ENCODE measurements at places on chromosomes 3 and 15.

DNA sequence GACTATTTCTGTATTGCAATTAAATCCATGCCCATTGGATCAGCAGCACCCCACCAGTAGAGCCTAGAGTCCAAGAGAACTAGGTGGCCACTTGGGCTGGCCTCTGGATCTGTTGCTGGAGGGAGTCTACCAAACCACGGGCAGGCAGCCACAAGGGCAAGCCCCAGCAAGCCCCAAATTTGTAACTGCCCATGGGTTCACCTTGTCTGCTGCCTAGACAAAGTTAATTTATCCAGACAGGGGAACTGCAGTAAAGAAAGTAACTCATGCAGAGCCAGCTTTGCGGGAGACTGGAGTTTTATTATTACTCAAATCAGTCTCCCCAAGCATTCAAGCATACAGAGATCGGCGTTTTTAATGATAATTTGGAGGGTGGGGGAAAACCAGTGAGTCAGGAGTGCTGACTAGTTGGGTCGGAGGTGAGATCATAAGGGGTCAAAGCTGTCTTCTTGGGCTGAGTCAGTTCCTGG lies 74.0 kb upstream of the TERB2 start:
- no peak for DNase-seq

- DNase-seq = no peak
Measured at GRCh38 chr15:70523192-70523591, 240.2 kb downstream of the UACA start.

GRCh38 chr3:113185194-113185835 lies 26.0 kb upstream of the BOC start:
- DNase-seq = no peak

DNA sequence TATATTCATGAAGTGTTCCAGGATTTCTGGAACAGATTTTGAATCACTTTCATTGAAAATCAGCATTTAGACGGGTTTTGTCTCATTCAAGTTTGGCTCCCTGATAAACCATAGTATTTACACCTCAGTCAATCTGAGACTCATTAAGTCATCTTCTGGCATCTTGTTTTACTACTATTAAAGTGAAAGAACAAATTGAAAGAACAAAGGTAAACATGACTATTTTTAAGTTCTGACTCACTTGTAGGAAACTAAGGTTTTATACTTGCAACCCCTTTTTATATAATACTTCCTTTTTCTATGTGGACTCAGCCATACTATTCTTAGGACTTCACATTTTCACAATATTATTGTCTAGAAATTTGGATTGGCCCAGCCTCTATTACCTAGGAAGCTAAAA lies 854.4 kb downstream of the SQOR start:
- DNase-seq = no peak

DNA sequence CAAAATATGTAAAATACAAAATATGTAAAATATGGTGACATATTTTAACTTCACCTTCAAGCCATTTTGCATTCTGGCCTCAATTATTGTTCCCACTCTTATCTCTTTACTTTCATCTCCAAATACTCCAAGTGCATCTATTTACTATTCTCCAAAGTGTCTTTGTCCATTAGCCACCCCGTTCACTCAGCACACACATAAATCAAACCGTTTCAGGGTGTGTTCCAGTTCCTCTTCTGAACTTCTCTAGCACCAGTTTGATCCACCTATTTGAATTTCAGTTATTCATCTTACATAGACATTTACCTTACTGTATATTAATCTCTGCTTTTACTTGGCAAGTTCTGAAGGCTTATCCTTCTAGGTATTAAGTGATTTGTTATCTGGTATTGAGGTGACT lies 45.1 kb downstream of the SGO1 start:
- DNase-seq = no peak

DNA sequence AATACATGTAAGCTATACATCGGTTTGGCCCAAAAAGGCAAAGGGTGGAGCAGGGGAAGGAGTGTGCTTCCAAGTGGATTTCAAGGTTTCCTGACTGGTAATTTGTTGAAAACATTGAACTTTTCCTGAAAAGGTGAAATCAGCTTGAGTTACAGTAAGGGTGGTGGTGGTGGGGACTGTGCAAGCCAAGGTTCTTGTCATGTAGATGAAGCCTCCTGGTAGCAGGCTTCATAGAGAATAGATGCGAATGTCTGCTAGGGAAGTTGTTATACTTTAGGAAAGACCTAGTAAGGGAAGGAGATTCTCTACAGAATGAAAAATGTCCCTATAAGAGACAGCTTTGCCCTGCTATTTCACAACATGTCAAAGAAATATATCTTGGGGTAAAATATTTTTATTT lies 528.2 kb upstream of the CBLB start:
- DNase-seq = no peak

GRCh38 chr3:47266709-47267489 lies 15.7 kb downstream of the KIF9 start:
- DNase-seq = peak; percentile 41

DNA sequence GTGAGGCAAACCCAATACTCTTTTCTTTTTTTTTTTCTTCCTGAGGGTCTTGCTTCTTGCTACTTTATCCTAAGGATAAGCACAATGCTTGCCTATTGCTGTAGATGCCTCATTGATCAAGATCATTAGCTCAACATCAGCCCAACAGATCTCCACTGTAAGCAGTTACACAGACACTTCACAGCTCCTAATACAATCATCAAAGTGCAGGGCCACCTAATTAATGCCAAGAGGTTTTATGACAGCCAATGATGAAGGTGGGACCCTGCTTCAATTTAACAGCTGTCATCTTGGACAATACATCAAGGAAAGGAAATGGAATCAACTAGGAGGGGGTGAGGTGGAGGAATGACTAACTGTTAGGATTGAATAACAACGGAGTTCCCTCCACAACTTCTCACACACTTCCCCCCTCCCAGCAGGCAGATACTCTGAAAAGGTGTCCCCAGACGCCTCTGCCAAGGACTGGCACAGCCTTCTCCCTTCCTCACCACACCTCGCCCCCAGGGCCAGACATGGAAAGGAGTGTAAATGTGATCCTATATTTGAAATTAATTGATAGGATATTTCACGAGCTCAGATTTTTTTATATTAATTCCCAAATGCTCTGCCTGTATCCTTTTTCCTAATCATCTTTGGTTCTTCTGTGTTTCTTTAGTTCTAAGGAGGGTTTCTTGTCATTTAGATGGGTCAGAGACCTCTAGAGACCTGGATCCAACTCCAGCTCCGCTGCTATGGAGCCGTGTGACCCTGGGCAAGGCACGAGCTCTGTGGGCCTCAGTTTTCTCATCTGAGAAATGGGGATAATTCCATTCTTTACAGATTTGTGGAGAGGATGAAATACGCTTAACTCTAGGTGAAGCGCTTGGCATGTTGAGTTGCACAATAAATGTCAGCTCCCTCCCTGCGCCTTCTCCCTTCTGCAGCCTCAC lies 1.2 kb downstream of the DCLK3 start:
- no peak for DNase-seq

DNA sequence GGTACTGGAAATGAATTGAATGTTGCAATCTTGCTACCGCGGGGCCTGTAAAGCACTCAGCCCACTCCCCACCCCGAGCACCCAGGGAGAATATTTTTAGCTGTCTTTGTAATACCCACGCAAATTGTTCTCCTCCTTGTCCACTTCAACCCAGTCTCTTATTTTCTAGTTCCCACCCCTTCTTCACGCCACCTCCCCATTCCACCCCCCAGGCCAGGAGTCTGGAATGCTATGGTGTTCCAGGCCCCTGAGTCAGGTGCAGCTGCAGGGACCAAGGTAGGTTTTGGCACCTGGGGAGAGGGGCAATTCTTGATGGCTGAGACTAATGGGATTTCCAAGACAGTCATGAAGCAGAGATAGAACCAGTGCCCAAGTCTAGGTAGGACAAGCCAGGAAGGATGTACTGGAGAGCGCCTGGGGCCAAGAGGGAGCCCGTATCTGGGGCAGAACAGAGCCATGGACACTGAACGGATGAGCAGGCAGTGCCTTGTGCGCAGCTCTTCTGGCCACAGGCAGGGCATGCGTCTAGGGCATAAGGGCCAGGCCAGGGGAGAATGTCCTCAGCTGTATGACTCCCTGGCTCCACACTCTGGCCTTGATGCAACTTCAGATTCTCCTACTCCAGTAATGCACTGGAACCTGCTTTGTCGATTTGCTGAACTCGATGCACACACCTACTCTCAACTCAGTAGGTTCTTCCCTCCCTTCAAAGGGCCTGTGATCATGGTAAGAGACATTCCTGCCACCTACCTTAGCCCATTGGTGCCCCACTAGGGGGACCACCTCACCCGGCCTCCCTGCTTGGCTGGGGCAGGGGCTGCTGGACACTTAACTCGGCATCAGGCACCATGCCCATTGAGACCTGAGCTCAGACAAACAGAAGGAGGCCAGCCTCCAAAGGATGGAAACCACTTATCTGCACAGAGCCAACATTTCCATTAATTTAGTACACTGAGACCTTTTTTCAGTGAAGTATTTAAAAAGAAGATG lies 34.6 kb upstream of the MAGEF1 start:
- DNase-seq = peak; percentile 35

GRCh38 chr15:56894601-56895000 lies 23.8 kb upstream of the TCF12 start:
- no peak for DNase-seq

- DNase-seq = no peak
Measured at GRCh38 chr3:127209840-127210653, 17.1 kb downstream of the PRR23E start.

DNA sequence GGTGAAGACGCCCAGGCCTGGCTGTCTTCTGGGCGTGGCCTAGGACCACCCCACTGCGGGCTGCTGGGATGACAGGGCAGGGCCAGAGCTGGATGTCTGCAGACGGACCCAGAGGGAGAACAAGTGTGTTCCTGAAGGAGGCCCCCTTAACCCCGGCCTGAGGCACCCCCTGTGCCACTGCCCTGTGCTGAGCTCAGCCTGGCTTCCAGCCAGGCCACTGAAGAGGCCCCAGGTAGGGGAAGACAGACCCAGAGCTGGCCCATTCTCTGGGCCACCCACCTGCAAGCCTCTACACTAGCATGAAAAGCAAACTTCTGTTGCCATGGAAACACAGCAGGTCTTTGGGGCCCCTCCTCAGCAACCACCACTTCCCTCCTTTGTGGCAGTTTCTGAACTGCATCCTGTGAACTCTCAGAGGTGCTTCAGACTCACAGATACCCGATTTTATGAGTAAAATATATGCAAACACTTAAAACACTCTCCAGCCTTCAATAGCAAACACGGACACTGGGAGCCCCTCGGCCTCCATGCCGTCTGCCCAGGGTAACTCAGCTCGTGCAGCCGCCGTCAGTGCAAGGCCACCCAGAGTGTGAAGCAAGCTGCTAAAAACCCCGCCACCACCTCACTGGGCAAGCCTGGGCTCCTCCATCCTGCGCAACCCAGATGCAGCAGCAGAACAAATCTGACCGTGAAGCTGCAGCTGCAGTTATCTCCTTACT lies 42.5 kb downstream of the CMTM6 start:
- no peak for DNase-seq

DNA sequence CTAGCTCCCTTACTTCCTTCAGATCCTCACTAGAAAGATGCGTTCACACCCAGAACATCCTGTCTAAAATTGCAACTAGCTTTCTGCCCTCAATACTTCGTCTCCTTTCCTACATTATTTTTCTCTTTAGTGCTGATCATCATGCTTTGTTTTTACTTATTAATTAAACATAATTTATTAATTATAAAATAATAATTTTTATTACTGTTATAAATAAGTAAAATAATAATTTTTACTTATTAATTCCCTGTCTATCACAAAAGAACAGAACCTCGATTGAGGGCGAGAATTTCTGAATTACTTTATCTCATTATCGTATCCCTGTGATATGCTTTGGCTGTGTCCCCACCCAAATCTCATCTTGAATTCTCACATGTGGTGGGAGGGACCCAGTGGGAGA lies 41.3 kb downstream of the GOLIM4 start:
- no peak for DNase-seq

GRCh38 chr3:71031181-71031580 lies 552.3 kb downstream of the FOXP1 start:
- DNase-seq = no peak

DNA sequence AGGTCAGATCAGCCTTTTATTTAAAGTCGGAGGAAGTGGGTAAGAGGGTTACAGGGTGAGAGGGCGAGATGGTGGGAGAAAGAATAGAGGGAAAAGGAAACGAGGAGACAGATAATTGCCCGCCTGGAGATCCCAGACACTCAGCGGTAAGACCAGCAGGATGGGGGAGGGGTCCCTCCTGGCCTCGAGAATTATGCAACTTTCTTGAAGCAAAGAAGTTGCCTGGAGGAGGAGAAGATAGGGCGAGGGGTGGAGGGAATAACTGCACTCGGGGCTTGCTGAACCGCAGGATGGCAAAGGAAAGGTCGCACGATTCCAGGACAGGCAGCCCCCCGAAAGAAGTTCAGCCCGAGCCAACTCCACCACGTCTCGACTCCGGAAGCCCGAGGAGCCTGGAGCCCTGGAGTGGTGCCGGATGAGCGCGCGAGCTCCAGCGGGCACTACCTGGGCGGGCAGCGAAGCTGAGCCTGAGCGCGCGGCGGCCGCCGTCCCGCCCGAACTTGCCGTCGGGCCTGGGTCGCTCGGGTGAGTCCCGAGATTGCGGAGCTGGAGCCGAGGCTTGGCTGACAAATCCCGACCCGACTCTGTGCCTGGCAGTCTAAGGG lies 402 bp downstream of the WWTR1 start:
- peak; percentile 63 for DNase-seq

DNA sequence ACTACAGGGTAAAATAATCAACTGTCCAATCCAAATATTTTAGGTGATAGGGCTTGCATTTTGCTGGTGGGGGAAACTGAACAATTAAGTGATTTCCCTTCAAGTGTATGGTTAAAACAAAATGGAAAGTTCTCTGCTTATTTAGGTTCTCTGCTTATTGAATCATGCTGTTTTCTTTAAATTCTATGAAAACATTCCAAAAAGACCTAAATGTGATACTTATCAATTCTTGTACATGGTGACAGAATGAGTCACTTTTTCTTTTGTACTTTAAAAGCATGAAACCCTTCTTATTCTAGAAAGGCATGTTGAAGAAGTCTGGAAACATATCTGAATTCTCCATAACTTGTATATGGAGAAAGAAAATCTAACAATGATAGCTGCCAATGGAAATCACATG lies 192.6 kb downstream of the FMN1 start:
- no peak for DNase-seq

- no peak for DNase-seq
Measured at GRCh38 chr3:110521019-110521418, 550.6 kb upstream of the NECTIN3 start.

- DNase-seq = no peak
Measured at GRCh38 chr15:63013052-63013808, 29.3 kb upstream of the TPM1 start.

DNA sequence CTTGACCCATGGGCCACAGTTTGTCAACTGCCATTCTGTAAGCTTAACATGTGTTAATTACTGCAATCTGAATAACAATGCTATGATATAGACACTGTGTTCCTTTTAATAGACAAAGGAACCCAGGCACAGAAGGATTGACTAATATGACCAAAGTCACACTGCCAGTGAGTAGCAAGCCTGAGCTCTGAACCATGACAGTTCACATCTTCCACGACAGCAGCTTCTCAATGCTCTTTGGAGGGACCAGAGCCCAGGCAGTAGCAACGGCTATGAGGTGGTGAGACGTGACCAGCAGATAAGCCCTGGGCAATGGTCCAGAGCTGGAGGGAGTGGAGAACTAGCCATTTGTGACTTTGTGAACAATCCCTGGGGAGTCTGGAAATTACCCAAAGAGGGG lies 19.4 kb downstream of the CA12 start:
- DNase-seq = no peak
